ENCODE measurements at places on chromosomes 6 and 20.
A peak's percentile ranks its signal among the peaks of the same experiment; 100 is the strongest.

DNA sequence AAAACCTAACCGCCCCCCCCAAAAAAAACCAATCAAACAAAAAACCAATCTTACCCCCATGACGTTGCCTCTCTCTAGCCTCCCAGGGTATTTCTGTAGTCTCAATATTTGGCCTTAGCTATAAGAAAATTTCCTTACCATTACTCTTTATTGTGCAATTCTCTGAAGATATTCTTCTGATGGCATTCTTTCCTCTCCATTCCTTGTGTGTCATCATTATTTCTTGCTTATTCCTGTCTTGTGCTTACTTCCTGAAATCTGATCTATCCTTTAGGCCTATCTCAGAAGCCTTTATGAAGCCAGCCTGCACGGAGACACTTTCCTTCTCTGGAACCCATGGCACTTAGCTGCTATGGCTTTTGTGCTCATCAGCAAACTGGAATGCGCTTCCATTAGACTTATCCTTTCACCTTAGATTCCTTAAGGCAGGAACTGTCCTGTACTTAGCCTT is 65.9 kb upstream of the DDR1 start:
- no peak overlapping the region for H3K4me3 ChIP-seq
- DNase-seq = no peak
- peaks cover 70% of the 10 kb centered on the region for H3K4me1 ChIP-seq
- H3K27ac ChIP-seq = no peak overlapping the region
- H3K27me3 ChIP-seq = no peaks in the 10 kb centered on the region
- peaks cover 19% of the 10 kb centered on the region for H3K36me3 ChIP-seq

DNA sequence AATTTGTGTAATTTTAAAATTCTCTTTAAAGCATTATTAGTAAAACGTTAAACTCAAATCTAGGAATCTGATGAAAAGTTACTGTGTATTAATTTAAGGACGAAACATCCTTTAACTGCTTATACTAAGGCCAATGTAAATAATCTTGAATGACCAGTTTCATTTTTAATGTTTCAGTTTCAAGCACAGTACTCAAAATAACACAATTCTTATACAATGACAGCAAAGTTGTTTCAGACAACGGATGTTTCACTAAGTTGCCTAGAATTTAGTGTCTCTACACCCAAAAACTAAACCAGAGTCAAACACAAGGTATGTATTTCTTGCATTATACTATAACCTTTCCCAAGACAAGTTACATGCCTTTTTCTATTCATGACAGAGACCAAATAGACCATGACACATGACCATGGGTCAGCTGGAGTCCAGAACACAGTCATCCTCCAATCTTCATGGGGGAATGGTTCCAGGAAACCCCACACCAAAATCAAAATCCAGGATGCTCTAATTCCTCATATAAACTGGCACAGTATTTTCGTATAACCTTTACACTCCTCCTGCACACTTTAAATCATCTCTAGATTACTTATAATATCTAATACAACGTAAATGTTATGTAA is 7.7 kb downstream of the PHIP start:
- no peak overlapping the region for H3K4me3 ChIP-seq
- no peak for DNase-seq
- peak overlapping the region; percentile 49 for H3K27ac ChIP-seq
- peaks cover 45% of the 10 kb centered on the region for H3K4me1 ChIP-seq
- H3K27me3 ChIP-seq = no peaks in the 10 kb centered on the region
- H3K36me3 ChIP-seq = peaks cover 35% of the 10 kb centered on the region

GRCh38 chr6:138719744-138720143 is 53.8 kb upstream of the CCDC28A start:
- DNase-seq = no peak
- H3K27ac ChIP-seq = no peak overlapping the region
- no peaks in the 10 kb centered on the region for H3K36me3 ChIP-seq
- H3K4me1 ChIP-seq = no peaks in the 10 kb centered on the region

- no peak overlapping the region for H3K27ac ChIP-seq
- H3K36me3 ChIP-seq = peaks cover 2% of the 10 kb centered on the region
- peaks cover 2% of the 10 kb centered on the region for H3K4me1 ChIP-seq
- H3K27me3 ChIP-seq = no peaks in the 10 kb centered on the region
- DNase-seq = no peak
Measured at GRCh38 chr6:96460052-96460700, 61.4 kb upstream of the UFL1 start.

GRCh38 chr20:20489054-20489453 is 121.2 kb downstream of the INSM1 start:
- H3K4me3 ChIP-seq = no peak overlapping the region
- H3K27me3 ChIP-seq = no peaks in the 10 kb centered on the region
- peaks cover 8% of the 10 kb centered on the region for H3K36me3 ChIP-seq
- no peak for DNase-seq

DNA sequence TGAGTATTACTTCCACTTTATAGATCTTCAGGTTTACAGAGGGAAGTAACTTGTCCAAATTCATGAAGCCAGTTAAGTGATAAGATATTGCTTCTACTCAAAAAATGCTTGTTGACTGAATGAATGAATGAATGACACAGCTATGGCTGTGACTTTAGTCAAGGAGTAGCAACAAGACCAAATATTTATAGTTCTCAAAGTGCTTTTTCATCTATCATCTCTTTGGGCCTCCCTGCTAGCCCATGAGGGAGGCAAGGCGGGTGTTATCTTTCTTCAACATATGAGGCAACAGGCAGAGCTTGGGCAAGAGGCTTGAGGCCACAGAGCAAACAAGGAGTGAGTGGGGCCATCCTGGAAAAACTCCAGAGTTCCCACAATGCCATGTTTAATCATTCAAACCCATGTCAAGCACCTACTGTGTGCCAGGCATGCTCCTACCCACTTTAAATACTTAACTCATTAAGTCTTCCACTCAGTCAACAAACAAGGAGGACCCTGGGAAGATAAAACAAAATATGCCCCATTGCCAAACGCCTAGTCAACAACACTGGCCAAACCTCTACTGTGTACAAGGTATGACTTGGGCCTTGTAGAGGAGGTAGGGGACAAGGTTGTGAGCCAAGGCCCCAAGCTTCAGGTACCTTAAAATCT is 15.9 kb downstream of the BCL2L1 start:
- H3K4me3 ChIP-seq = no peak overlapping the region
- peaks cover 54% of the 10 kb centered on the region for H3K36me3 ChIP-seq
- no peak for DNase-seq
- no peaks in the 10 kb centered on the region for H3K27me3 ChIP-seq

GRCh38 chr20:23629017-23629541 is 8.7 kb downstream of the CST3 start:
- H3K4me1 ChIP-seq = no peaks in the 10 kb centered on the region
- no peak for DNase-seq
- H3K27me3 ChIP-seq = peaks cover 19% of the 10 kb centered on the region
- no peak overlapping the region for H3K4me3 ChIP-seq
- no peaks in the 10 kb centered on the region for H3K36me3 ChIP-seq

GRCh38 chr20:15940127-15940526 is 633.1 kb downstream of the KIF16B start:
- H3K36me3 ChIP-seq = no peaks in the 10 kb centered on the region
- no peak overlapping the region for H3K4me3 ChIP-seq
- no peaks in the 10 kb centered on the region for H3K4me1 ChIP-seq
- H3K27ac ChIP-seq = no peak overlapping the region
- no peak for DNase-seq
- no peaks in the 10 kb centered on the region for H3K27me3 ChIP-seq

GRCh38 chr20:35394271-35394670 is 17.5 kb downstream of the UQCC1 start:
- no peaks in the 10 kb centered on the region for H3K27me3 ChIP-seq
- H3K4me3 ChIP-seq = no peak overlapping the region
- peaks cover 5% of the 10 kb centered on the region for H3K4me1 ChIP-seq
- H3K36me3 ChIP-seq = peaks cover 13% of the 10 kb centered on the region
- H3K27ac ChIP-seq = no peak overlapping the region

GRCh38 chr6:157438611-157439111 is 57.7 kb downstream of the ZDHHC14 start:
- peaks cover 44% of the 10 kb centered on the region for H3K36me3 ChIP-seq
- H3K27me3 ChIP-seq = peaks cover 4% of the 10 kb centered on the region
- no peak for DNase-seq
- H3K4me1 ChIP-seq = peaks cover 18% of the 10 kb centered on the region

DNA sequence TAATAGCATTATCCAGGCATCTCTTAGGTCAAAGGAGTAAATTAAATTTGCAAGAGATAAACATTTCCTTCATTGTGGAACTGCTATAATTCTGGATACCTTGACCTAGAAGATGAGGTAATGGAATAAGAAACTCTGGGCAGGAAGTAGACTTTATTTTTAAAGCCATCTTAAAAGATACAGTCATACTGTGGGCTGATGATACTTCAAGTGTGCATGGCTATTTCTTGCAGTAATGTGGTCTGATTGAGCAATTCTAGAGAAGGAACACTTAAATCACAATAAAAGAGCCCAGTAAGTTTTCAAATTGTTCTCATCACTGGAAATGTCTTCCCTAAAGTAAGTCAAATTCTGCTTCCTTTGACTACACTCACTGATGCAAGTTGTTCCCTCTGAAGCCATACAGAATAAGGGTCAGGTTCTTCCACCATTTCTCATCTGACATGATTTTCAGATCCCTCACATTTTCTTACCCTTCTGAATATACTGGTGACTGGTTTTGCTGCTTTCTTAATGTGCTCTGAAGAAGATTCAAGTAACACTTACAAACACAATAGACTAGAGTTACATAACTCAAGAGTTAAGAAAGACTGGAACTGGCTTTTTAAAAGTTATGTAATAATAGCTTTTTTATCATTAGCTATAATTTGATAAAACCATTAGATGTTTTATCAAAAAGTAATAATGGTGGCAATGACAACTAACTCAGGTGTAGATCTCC is 62.6 kb upstream of the TMEM244 start:
- H3K36me3 ChIP-seq = no peaks in the 10 kb centered on the region
- no peaks in the 10 kb centered on the region for H3K27me3 ChIP-seq
- no peak for DNase-seq
- H3K27ac ChIP-seq = no peak overlapping the region

GRCh38 chr6:63868351-63868750 is 232.7 kb downstream of the PHF3 start:
- no peaks in the 10 kb centered on the region for H3K27me3 ChIP-seq
- no peak overlapping the region for H3K27ac ChIP-seq
- no peak overlapping the region for H3K4me3 ChIP-seq
- no peaks in the 10 kb centered on the region for H3K36me3 ChIP-seq
- H3K4me1 ChIP-seq = no peaks in the 10 kb centered on the region
- DNase-seq = no peak

- peaks cover 11% of the 10 kb centered on the region for H3K27me3 ChIP-seq
- H3K36me3 ChIP-seq = peaks cover 2% of the 10 kb centered on the region
- DNase-seq = peak; percentile 86
- H3K27ac ChIP-seq = peak overlapping the region; percentile 24
- peaks cover 38% of the 10 kb centered on the region for H3K4me1 ChIP-seq
Measured at GRCh38 chr6:43667245-43668150, 20.1 kb downstream of the MRPS18A start.

DNA sequence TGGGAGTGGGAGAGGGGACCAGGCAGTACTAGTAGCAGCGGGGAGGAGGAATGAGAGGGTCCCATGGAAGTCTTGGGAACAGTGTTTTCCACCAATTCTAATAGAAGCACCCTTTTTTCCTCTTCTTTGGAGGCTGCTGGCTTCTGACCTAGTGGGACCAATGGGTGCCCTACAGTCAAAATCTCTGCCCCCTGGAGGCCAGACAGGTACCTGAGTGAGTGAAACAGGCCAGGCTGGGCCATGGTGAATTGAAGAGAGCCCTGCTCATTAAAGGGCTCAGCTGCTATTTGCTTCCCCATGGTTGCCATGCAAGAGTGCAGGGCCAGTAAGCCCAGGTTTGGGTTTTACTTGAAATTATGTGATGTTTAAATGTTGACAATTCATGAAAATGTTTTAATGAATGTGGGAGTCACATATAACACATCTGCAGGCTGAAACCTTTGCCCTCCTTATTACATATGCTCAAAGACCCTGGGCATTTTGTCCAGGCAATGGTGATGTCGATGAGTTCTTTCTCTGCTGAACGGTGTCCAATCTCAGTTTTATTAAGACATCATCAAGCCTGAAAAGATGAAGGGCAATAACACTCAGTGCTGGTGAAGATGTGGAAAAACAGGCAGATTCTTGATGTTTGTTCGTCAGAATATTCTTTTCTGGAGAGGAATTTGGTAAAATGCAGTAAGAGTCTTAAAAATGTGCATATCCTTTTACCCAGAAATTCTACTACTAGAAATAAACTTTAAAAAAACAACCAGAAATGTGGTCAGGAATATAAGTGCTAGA is 42.3 kb upstream of the OCSTAMP start:
- peaks cover 7% of the 10 kb centered on the region for H3K4me1 ChIP-seq
- H3K4me3 ChIP-seq = no peak overlapping the region
- no peak for DNase-seq
- H3K27me3 ChIP-seq = peaks cover 29% of the 10 kb centered on the region
- H3K36me3 ChIP-seq = peaks cover 1% of the 10 kb centered on the region
- H3K27ac ChIP-seq = no peak overlapping the region

- DNase-seq = no peak
- H3K27ac ChIP-seq = peak overlapping the region; percentile 15
- H3K4me3 ChIP-seq = no peak overlapping the region
- H3K27me3 ChIP-seq = no peaks in the 10 kb centered on the region
- H3K36me3 ChIP-seq = peaks cover 34% of the 10 kb centered on the region
Measured at GRCh38 chr20:34927736-34928135, 27.9 kb downstream of the GSS start.

DNA sequence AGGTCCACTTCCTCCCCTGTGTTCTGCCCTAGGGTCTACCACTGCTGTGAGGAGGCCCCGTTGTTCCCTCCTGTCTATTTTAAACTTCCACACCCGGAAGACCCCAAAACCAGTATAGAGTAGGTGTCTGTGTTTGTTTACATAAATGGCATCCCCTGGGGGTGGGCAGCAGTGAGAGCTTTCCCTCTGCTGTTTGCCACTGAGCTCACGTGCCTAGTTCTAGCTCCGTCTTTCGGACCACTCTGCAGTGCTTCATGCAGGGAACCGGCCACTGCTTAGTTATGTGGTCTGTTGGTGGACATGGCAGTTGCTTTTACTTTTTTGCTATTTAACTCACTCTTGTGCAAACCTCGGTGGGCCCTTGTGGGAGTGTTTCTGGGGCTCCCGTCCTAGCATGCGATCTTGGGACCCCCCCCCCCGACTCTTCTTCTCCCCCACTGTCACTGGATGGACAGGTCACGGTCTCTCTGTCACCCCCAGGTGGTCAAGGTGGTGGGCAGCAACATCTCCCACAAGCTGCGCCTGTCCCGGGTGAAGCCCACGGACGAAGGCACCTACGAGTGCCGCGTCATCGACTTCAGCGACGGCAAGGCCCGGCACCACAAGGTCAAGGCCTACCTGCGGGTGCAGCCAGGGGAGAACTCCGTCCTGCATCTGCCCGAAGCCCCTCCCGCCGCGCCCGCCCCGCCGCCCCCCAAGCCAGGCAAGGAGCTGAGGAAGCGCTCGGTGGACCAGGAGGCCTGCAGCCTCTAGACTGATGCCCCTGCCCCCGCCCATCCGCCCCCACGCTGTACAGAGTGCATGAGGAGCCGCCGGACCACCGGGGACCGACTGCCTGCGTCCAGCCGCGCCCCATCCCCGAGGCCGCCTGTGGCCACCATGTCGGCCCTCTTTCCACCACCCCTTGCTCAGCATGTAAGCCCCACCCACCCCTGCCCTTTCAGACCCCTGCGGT is 40.9 kb downstream of the VSTM2L start:
- DNase-seq = peak; percentile 21
- H3K27ac ChIP-seq = no peak overlapping the region
- H3K36me3 ChIP-seq = no peaks in the 10 kb centered on the region
- no peaks in the 10 kb centered on the region for H3K4me1 ChIP-seq
- no peak overlapping the region for H3K4me3 ChIP-seq
- H3K27me3 ChIP-seq = peaks cover 3% of the 10 kb centered on the region

- no peak overlapping the region for H3K4me3 ChIP-seq
- H3K27me3 ChIP-seq = no peaks in the 10 kb centered on the region
Measured at GRCh38 chr6:54730767-54731630, 115.6 kb upstream of the FAM83B start.
